ENCODE measurements at places on chromosomes 3 and 15.

GRCh38 chr3:194686414-194686815, 732 bp downstream of the FAM43A start:
- DNase-seq = no peak

GRCh38 chr3:111200027-111200426, 128.4 kb downstream of the NECTIN3 start:
- DNase-seq = no peak

DNA sequence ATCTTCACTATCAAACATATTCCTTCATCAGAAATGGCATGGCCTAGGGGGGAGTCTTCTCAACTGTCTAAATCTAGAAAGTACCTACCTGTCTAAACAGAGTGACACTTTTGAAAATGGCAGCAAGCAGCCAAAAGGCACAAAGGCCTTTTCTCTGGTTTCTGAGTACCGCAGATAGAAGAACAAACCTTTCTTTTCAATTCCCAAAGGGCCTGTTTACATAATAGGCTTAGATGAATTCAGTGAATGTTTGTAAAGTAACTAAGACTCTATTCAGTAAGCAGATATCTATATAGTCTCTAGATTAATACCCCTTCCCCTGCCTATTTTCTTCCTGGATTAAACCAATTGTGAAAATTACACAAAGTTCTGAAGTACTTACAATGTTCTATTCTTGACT, 7.1 kb downstream of the MYEF2 start:
- DNase-seq = no peak

- no peak for DNase-seq
Observed at GRCh38 chr3:26962492-26963360, 340.2 kb downstream of the LRRC3B start.

DNA sequence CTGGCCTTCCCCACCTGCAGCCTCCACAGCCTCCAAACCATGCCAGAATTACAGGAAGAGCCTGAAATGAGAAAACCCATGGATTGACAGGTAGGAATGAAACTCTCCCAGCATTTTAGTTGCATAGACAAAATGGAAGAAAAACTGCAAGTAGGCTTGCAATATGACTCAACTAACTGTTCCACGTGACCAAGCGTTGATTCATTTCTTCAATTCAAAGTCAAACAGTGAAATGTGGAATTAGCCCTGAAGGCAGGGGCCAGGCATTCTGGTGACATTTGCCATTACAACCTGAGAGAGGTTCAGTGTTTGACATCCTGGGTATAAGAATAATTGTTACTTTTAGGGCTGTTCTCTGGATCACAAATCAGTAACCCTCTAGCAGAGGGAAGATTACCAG, 676.5 kb upstream of the CFAP20DC start:
- DNase-seq = peak; percentile 12

DNA sequence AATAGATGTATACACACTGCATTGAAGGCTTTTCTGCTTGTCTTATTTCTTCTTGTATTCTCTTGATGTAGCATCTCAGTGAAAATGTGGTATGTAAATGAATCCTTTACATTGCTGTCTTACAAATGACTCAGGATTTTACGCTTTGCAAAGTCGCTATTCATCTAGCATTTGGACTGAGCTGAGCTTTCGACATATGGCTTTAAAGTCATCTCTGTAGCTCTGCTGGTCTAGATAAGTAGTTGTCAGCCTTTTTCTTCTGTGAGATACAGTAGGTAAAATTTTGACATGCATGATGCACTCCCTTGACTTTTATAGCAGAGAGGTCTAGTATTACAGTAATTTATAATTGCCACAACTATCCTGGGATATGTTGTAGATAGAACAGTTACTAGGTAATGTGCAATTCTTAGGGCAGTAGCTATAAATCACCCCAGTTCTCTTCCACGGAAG, 16.8 kb downstream of the MEF2A start:
- no peak for DNase-seq

DNA sequence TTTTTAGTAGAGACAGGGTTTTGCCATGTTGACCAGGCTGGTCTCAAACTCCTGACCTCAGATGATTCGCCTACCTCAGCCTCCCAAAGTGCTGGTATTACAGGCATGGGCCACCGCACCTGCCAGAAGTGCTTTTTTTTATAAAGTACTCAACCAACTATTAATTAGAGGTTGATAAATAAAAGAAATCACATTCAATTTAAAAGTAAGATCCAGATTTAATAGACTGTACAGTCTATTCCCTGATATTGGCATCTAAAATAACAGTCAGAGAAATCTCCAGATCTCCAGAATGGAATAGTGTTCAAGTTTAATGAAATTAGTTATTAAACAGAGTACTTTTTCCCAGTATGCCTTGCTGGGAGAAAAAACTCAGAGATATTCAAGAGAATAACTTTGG, 142.9 kb upstream of the SLC2A2 start:
- no peak for DNase-seq

DNA sequence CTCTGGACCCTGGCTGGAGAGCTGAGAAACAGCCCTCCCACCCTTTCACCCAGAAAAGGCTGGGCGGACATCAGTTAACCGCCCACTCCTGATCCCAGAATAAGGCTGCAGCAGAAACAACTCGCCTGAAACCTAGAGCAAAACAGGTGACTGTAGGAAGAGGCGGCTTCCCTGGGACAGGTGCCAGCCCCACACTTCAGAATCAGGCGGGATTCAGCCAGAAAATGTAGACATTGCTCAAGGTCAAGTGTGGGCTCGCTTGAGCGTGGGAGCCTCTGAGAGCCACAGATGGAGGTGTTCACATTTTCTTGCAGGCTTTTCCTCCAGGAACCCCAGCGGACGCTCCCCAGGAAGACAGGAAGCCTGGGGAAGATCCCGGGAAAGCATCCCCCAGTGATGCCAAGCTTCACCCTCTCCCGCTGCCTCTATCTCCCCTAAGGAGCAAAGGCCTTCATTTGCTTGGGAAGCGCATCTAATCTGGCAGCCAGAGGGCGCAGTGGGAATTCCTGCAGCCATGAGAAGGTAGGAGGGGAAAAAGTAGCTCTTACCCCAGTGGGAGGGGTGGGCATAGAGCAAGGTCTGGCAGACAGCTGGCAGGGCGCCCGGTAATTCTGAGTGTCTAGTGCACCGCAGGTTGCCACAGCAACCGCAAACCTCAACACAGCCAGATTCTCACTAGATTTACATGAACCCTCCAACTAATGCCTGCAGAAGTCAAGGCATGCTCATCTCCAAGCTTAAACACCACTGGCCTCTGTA, 77.7 kb downstream of the OCA2 start:
- no peak for DNase-seq

GRCh38 chr3:108602249-108602934, 12.9 kb downstream of the DZIP3 start:
- no peak for DNase-seq

GRCh38 chr3:116051586-116051985, 393.7 kb downstream of the LSAMP start:
- no peak for DNase-seq

DNA sequence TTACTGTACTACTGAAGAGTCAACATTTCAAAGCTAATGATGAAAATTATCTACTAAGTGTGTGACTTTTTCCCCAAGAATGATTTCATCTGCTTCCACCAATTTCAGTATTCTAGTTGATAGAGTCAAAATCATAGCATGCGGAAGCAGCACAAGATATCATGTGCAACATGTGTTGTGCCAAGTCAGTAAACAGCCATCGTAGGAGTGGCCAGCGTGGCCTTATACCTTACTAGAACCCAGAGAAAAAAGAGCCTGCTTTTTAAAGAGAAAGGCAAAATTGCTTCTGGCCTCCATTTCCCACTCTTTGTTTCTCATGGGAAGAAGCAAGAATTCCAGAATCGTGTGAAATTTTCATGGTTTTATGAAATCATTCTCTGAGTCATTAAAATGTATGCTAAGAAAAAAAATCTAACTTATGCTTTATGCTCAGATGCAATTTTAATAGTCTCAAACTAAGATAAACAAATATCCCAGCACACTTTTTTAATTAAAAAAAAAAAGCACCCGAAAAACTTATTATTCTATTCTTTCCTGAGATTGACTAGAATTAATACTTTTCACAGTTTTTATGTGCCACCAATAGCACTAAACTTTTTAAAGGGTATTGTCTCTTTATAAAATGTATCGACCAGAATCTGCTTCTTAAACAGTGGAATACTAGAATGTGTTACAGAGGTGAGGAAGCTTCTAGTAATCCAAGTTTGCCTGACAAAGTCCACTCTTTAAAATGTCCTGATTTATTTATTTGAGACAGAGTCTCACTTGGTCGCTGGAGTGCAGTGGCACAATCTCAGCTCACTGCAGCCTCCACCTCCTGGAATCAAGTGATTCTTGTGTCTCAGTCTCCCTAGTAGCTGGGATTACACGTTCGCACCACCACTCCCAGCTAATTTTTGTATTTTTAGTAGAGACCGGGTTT, 87.3 kb downstream of the MBNL1 start:
- DNase-seq = no peak

GRCh38 chr3:143875546-143875945, 27.3 kb upstream of the SLC9A9 start:
- no peak for DNase-seq

DNA sequence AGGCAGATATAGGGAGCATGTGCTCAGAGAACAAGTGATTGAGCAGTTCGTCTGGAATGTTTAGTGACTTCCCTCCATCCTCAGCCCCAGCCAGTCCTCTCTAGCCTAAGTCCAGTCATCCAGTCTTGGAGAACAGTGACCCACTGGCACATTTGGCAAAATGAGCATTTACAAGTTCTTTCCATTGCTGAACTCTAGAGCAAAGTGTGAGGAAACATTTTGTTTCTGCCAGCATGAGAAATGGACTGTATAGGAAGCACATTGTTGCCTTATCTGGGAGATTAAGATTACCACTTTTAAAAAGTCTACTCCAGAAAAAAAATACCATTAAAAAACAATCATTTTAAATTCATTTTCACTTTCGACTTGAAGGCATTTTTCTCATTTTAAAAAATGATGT, 353.6 kb downstream of the SHQ1 start:
- no peak for DNase-seq

DNA sequence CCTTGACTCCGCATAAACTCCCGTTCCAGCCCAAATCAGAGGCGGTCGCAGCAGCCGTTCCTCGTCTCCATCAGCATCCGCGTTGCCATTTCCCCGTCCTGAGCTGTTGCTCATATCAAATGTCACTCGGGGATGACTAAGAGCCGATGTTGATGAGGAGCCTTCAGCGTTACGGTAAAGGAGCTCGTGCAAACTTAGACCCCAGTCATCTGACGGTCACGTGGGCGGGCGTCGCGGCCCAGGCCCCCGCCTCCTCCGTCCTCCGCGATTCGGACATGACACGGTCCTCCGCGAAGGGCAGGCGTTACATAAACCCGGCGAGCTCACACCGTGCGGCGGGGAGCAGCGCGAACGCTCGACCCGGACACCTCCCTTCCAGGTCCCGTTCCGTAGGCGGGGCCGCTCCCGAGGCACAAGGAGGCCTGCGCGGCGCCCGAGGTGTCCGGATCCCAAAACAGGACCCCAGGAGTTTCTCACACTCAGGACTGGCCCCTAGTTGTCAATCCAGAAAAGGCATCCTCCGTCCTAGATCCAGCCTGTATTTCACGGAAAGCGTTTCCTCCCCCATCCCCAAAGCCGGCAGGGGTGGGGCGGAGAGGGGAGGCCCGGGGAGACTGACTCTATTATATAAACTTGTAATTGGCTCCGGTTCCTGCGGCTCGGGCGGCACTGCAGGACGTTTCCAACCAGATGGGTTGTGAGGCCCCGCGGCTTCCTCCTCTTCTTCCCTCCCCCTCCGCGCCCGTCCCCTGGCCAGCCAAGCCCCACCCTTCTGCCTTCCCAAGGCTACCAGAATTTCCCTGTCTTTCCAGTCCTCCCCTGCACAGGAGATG, 100.0 kb upstream of the IGF1R start:
- DNase-seq = no peak

- no peak for DNase-seq
Observed at GRCh38 chr15:92306663-92307062, 87.0 kb upstream of the ST8SIA2 start.

DNA sequence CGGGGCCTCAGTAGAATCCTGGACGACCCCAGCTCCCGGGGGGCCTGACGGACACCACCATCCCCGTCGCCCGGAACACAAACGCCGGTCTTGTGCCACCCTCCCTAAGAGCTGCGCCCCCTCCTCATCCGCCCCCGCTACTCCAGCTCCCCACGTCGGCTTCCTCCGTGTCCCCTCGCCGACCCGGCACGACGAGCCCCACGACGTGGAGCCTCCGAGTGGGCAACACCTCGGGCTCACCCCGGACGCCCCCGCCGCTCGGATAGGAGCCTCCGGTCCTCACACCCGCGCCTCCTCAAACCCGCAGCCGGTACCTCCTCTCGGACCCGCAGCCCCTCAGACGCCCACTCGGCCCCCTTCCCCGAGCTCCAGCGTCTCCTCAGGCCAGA, 525 bp downstream of the NPTN start:
- no peak for DNase-seq

- DNase-seq = no peak
Observed at GRCh38 chr3:157414861-157415260, 21.8 kb upstream of the PTX3 start.

GRCh38 chr3:191217301-191217700, 18.3 kb downstream of the OSTN start:
- no peak for DNase-seq

- no peak for DNase-seq
Observed at GRCh38 chr3:42001777-42002176, 39.9 kb upstream of the ULK4 start.

DNA sequence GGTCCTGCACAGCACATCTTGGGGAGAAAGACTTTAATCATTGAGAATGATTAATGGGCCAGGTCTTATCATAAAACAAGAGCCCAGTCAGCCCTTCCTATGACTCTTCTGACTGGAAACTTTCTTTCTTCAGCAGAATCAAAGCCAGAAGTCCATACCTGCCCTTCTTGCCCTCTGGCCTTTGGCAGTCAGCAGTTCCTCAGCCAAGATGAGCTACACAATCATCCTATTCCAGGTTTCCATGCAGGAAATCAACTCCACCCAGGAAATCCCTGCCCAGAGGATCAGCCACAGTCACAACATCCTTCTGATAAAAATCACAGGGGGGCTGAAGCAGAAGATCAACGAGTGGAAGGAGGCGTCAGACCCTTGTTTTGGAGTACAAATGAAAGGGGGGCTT, 26.9 kb downstream of the ZNF589 start:
- DNase-seq = no peak

DNA sequence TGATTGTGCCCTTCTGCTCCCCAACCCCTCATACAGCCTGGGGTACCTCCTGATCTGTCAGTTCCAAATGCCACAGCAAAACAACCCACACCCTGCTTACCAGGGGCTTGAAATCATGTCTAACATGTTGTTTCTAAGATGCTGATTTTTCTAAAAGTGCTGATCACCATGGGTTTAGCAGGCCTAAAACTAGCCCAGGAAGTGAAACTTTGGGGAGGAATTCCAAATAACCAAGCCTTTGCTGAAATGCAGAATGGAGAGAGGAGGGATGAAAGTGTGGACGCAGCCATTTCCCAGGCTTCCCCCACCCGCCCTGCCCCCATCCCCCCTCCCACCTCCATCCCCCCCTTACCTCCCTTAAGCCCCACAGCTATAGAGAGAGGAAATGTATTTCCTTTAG, 2.0 kb upstream of the HRH1 start:
- no peak for DNase-seq

GRCh38 chr3:49717211-49717958, 2.1 kb downstream of the AMIGO3 start:
- DNase-seq = no peak

All from GM12864 (cell line).